SK-N-MC (cell line): ENCODE measurements at places on chromosomes 3 and 15.

DNA sequence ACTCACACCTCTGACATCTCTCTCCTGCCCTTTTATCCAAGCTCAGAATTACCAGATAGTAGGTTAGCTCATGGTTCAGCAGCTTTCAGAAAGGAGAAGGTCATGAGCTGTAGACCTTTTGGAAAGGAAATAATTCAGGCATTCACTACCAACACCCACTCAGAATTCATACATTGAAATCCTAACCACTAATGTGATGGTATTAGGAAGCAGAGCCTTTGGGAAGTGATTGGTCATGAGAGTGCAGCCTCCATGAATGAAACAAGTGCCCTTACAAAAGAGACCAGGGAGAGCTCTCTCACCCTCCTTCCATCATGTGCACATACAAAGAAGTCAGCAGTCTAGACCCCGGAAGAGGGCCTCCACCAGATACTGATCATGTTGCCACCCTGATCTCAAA, 315.8 kb upstream of the CCDC54 start:
- no peak for DNase-seq

DNA sequence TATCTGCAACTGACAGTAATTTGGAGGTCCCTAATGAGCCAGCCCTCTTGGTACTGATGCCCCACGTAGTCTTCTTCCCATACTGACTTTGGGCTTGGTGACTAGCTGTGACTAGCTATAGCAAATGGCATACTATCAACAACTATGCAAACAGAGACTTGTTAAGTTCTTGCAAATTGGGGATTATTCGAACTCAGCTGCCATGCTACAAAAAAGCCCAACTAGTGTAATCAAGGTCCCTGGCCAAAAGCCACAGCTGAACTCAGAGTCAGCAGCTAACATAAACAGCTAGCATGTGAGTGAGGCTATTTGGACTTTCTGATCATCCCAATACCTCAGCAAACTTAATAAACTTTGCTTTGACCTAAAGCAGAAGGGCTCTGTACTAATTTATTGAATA, 121.2 kb upstream of the PLXND1 start:
- no peak for DNase-seq

- no peak for DNase-seq
Observed at GRCh38 chr3:136639069-136639468, 113.1 kb downstream of the STAG1 start.

DNA sequence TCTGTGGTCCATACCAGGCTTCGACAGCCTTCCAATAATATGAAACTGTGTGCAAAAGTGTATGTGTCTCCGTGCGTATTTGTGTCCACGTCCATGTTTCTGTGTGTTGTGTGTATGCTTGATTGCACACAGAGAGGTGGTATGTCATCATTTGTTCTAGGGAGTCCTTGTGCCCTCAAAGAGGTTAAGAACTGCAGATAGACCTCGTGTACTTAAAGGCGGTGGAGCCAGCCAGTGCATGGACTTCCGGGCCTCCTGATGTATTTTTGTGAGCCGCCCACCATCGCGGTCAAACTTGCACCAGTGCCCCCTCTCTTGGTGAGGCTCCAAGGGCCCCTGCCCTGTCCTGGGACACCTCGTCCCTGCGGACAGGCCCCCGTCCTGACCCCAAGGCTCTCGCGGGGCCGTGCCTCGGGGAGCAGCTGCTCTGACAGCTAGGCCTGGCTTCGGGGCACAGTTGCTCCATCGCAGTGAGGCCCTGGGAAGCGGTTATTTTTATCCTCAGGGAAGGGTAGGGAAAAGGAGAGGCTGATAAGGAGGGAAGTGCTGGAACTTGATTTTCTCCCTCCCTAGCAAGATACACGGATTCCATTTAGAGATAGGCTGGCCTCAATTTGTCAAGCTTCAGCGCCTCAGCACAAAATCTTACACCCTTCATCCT, 1.2 kb upstream of the RYK start:
- no peak for DNase-seq

DNA sequence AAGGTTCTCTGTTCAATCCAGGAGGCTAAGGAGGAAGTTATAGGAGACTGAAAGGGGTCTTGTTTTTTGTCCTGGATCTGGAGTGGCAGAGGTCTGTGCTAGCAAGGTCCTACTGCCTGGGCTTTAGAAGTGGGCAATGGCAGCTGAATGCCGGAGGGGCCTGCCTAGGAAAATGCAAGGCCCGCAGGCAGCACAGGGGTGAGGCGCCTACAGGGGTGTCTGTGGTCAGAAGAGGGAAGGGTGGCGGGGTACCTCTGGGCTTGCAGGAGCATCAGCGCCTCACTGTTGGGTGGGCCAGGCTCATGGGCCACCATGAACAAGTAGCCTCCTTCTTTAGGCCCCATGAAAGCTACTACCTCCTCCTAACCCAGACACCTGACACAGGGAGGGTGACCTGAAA, 175.4 kb downstream of the PEX5L start:
- no peak for DNase-seq

DNA sequence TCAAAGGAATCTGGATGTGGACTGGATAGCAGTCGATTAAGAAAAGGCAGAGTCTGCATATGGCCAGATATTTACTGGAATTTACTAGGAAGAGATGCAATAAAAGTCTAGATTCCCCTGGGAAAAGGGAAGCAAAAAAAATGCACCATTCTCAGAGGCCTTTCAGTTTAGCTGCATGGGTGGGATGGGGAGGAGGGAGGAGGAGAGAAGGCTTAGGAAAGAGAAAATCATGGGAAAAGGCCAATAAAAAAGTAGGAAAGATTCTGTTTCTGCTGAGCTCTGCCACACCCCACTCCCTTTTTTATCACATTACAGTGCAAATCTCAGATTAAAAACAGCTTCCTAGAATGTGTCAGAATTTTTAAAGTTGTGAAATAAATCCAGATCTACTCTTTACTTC, 103.6 kb downstream of the ADAMTS9 start:
- no peak for DNase-seq

GRCh38 chr3:2802429-2802828, 307.7 kb downstream of the IL5RA start:
- no peak for DNase-seq

DNA sequence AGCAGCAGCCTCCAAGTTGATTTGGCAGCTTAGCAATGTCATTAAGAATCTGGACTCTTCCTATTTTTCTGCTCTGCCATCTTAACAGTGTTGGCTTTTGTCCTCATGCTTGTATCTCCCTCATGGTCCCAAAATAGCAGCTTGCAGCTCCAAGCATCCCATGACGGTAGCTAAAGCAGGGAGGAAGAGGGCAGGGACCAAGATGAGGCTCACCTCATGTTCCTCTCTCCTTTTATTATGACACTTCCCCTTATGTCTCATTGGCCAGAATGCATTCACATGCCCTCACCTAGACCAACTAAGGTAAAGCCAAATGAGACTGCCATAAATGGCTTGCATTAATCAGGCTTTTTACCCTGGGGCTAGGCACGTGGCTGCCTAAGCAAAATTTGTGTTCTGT, 382.4 kb downstream of the SHQ1 start:
- DNase-seq, result no peak

- no peak for DNase-seq
Observed at GRCh38 chr15:31223478-31224350, 102.9 kb upstream of the KLF13 start.

GRCh38 chr3:13533885-13534301, 15.0 kb upstream of the FBLN2 start:
- DNase-seq, result no peak

DNA sequence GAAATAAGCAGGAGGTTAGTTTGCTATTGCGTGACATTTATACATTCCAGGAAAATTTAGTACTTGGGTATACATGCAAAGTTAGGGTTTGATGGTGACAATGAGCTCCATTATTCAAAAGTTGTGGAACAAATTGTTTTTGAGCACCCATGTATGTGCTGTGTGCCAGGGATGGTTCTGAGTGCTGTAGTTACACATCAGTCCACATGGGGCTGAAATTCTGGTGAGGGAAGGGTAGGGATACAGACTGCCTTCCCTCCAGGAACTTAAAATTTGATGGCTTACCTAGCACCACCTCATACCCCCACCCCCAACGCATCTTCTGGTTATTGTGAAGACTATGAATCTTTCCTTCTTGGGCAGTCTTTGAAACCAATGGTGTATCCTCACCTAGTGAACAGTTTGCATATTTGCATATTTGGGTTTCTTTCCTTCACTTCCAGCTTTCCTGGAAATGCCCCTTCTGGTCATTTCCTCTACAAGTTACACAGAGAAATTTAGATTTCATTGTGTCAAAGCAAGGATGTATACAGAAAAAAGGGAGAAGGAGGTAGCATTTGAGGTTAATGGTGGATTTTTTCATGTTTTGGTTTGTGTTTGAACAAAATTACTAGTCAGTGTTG, 222.0 kb upstream of the IL12A start:
- no peak for DNase-seq

- DNase-seq, result peak; percentile 37
Observed at GRCh38 chr3:125202197-125202596, 10.4 kb downstream of the SLC12A8 start.

DNA sequence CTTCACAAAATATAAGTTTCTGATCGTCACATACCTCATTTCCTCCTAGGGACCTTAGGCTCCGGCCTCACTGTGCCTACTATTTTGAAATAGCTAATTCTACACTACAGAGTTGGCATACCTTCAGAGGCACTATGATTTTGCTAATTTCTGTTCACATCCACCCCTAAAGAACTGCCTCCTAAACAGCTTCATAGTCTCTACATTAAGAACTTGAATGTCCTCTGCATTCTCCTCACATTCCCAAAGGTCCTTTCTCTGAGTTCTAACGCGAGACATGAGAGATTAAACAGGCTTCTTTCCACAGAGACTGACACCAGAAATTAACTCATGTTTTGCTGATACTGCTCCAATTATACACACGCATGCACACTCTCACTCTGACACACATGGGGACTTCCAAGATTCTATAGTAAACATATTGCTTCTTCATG, 75.5 kb downstream of the DLG1 start:
- DNase-seq, result no peak

DNA sequence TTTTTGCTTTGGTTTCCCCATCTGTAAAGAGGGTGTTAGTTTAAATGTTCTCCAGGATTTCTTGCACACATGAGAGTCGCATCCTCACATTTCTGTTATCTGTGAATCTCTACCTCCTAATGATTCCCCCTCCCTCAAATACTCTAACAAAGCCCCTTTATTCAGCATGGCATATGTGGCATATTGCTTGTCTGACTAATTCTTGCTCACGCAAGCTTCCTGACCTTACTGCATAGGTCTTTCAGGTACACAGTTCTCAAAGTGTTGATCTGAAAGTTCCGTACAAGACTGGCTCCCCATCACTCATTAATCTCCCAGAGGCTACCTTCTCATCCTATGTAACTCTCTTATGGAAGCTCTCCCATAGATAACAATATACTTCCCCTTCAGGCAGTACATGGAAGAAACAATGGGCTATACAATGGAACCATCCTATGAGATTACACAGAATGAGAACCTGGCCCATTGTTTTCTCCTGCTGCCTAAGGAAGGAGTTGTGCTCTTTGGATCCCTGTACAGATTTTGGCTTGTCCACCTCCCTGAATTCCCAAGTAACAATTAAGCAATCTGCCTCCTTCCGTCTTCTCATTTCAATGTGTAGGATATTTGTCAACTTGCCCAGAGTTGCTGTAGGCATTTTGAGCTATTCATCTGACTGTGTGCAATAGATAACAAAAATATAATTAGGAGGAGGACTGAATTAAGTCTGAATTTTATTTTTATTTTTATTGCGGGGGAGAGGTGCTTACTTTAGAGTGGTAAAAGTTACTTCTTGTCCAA, 51.0 kb downstream of the PPARG start:
- no peak for DNase-seq

- no peak for DNase-seq
Observed at GRCh38 chr3:17894434-17895060, 152.1 kb upstream of the TBC1D5 start.

- DNase-seq, result no peak
Observed at GRCh38 chr15:60381148-60381788, 16.5 kb downstream of the ANXA2 start.

- no peak for DNase-seq
Observed at GRCh38 chr15:23645371-23646164, 2.1 kb downstream of the MAGEL2 start.

- DNase-seq, result no peak
Observed at GRCh38 chr15:68621535-68621934, 42.7 kb downstream of the CORO2B start.

- no peak for DNase-seq
Observed at GRCh38 chr15:23629234-23629805, 18.3 kb downstream of the MAGEL2 start.
